ENCODE measurements at places on chromosomes 6 and 20. TPM values are rescaled to one million over a fixed set of nuclear protein-coding genes. Genes with fewer than 3 reads are reported as not detected.

GRCh38 chr20:12113468-12114371 is 196.0 kb downstream of the BTBD3 start:
- DNase-seq = no peak

DNA sequence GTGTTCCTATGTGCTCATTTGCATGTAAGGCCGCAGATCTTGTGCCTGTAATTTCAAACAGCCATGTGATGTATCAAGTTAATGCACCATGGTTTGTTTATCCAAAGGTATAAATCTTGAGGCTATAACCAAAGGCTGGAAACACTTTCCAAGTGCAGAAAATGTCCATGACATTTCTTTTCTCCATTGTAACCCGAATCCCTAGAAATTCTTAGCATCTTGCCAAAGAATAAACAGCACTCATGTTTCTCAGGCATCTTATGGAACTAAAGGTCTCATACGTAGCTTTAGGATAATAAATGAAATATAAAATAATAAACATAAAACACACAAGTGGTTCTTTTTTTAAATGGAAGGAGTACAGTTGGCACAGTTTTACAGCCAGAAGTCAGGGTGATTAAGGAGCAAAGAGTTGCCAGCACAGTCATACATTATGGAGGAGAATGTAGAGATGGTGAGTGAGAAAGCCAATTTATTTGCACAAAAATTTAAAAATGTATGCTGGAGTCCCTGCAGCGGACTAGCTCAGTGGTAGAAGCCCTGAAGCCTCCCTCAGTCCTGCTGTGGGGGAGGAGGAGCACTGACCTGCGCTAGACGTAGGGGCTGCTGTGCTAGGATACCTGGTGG is 18.0 kb downstream of the CDH26 start:
- no peak for DNase-seq

DNA sequence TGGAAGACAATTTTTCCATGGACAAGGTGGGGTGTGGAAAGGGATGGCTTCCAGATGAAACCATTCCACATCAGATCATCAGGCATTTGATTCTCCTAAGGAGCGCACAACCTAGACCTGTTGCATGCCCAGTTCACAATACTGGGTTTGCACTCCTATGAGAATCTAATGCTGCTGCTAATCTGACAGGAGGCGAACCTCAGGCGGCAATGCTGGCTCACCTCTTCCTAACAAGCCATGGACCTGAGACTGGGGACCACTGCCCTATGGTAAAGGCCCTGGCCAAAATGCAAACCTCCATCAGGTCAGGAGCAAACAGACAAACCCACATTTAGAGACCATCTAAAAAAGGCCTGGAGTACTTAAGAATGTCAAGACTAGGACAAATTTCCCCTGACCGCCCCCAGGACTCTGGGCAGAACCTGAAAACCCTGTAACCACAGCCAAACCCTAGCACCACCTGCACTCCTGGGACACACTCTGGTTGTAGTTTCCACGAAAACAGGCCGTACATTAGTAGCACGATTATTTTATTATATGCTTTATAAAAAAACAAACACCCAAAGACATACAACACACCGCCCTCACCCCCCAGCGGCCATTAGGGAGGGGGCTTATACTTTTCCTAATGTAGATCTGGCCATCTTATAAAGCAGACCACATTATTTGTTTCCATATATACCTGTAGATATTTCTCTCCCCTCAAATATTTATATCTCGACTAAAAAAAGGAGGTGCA is 27.3 kb downstream of the SNX5 start:
- no peak for DNase-seq

DNA sequence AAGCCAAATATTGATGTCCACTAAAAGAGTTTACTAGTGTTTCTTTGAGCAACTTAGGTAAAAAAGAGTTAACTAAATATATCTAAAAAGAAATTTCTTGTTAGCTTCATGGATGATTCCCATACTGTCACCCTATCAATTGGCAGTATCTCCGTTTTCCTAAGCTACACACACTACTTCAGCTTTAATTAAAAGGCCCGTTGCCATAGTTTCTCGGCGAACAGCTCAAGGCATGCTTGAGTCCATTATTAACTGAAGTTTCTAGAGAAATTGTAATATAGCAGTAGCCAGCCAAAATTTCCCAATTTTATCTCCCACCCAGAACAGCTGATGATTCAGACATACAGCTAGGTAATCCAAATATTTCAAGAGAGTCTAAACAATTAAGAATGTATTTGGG is 20.0 kb upstream of the BEND6 start:
- DNase-seq = no peak

DNA sequence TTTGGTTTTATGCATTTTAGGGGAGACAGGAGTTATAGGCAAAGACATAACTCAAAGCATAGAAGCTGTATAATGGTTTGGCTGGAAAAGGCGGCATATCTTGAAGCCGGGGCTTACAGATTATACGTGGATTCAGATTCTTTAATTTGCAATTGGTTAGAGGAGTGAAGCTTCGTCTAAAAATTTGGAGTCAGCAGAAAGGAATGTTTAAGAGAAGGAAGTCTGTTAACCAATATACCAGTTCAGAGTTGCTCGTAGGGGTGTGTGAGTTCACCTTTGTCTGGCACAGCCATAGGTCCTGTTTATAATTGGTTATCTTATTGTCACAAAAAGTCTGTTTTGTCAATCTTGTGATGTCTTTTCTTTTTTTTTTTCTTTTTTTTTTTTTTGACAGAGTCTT is 8.9 kb downstream of the ARHGAP40 start:
- no peak for DNase-seq

- DNase-seq = no peak
Observed at GRCh38 chr20:25247518-25247955, 348 bp upstream of the PYGB start.

SIRPD gene
- not detected for polyA plus RNA-seq

PSORS1C1 gene
- polyA plus RNA-seq = 9.4 TPM

Data from keratinocyte (primary cell).